Stimulated activated CD8-positive, alpha-beta memory T cell treated with anti-CD3 and anti-CD28 coated beads, Interleukin-15, amount 100 ng/mL, for 48 hours (primary cell): ENCODE measurements at places on chromosomes 11 and 22.

DNA sequence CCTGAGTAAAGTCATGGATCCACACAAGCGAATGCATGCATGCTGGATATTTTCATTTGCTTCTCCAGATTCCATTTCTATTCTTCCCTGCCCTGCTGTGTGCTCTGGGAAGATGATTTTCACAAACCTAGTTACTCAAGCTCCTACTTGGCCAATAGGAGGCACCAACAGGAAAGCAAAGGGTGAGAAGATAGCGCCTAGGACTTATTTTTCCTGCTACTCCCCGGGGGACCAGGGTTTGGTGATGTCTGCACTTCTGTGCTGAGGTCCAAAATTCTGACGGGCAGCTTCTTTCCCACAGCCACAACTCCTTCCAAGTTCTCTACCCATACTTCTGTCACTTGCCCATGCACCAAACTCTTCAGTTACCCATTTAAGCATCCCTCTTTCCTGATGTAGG, 509.3 kb upstream of the TENM4 start:
- no peak for DNase-seq

DNA sequence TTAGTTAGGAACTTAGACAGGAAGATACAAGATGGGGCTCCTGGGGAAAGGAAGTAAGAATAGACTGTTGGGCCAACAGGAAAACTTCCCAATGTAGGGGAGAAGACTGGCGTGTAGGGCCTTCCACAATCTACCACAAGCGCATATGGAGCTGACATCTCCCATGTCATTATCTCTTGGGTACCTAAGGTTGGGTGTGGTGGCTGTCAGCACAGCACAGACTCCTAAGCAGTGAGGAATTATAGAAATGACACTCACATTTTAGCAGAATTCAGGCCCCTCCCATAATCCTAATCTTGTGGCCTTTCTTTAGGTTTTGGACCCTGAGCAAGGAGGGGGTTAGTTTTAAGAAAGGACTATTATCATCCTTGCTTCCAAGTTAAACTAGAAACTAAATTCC, 11.6 kb downstream of the TRIM21 start:
- DNase-seq = no peak

DNA sequence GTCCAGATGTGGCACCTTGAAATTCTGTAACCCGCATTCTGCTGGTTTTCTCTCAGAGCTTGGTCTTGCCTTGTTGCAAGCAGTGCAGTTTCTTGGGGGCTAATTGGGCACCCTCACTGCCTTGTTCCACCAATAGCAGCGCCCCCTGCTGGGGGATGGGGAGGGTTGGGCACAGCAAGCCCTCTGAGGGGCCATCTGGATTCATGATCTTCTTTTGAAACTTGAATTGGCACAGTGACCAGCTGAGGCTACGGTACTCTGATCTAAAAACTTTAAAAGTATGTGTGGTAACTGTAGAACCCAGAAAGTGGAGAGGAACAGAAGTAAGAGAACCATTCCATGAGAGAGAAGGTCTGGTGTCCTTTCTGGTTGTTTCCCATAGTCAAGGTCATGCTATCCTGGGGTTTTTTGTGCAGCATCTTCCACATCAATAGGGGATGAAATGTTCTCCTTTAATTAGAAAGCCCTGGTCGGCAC, 64.2 kb downstream of the MED15 start:
- DNase-seq = no peak

GRCh38 chr22:29695129-29695926, 24.5 kb upstream of the CABP7 start:
- DNase-seq = no peak

GRCh38 chr11:115456019-115456418, 48.2 kb downstream of the CADM1 start:
- no peak for DNase-seq

- DNase-seq = peak; percentile 97
These were observed at the start of gene LIMK2 for GRCh38 chr22:31211862-31212730. Gene LIMK2 (plus strand): TSS chr22:31212298. CDS start chr22:31212409, 111 bp downstream.

GRCh38 chr22:35424761-35425160, 24.8 kb downstream of the MCM5 start:
- DNase-seq = no peak

DNA sequence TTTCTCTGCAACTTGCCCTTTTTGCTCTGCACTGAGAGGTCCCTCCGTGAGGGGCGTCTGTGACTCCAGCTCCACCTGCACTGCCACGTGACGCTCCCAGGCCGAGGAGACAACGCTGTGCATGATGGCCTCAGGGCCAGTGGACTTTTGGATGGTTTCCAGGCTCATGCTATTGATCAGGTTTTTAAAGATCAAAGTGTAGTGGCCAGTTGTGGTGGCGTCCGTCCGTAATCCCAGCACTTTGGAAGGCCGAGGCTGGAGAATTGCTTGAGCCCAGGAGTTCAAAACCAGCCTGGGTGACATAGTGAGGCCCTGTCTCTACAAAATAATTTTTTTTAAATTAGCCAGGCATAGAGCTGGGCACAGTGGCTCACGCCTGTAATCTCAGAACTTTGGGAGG, 16.1 kb downstream of the RPL3 start:
- no peak for DNase-seq

- DNase-seq = no peak
These were observed 1.6 kb upstream of the HORMAD2 start for GRCh38 chr22:30078320-30079311.

GRCh38 chr11:104091281-104092096, 55.0 kb downstream of the DDI1 start:
- no peak for DNase-seq

GRCh38 chr11:77425346-77425745, 48.5 kb downstream of the PAK1 start:
- DNase-seq = no peak

GRCh38 chr22:17950651-17951214, 73.6 kb downstream of the MICAL3 start:
- no peak for DNase-seq

DNA sequence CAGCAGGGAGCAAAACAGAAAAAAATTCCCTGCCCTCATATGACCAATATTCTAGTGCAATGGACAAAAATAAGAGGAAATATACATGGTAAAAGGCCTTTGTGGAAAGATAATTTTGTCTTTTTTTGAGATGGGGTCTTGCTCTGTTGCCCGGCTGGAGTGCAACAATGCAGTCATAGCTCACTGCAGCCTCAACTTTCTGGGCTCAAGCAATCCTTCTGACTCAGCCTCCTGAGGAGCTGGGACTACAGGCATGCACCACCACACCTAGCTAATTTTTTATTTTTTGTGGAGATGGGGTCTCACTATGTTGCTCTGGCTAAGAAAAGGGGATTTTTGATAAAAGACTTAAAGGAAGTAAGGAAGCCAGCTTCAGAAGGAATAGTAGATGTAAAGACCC, 25.7 kb upstream of the DDX10 start:
- no peak for DNase-seq

GRCh38 chr11:69293819-69294505, at the start of gene MYEOV:
Gene MYEOV (plus strand): TSS chr11:69294155. CDS start chr11:69295355, 1,200 bp downstream.
- peak; percentile 25 for DNase-seq

DNA sequence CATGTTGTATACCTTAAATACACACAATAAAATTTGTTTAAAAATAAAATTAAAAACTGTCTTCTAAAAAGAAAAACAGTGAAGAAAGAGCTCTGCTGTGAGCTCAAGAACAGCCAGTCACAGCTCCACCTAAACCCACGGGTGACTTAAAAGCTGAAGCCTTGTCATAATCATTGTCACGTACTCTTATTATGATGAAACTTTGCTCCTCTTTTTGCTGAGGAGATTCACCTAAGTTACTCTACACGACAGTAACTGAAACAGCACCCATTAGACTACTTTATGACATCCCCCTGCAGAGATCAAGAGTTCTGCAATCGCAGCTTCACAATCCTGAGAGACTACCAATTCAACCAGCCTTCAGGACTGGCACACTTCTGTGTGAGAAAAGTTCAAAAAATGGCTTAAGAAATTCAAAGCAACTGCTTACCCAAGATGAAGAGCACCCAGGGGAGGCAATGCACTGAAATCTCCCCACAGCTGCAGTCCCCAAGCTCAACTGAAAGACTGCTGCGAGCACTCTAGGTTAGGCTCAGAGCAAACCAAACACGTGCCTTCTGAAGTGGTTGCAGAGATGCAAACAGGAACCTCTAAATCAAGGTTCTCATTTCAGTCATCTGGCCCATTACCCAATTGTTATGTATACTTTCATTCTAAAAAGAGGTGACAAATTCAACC, at the start of gene JAML:
TSS of gene JAML (minus strand) at position 501 of the 678 bp plus-strand sequence. CDS start 10,145 bp downstream, outside the sequence.
- no peak for DNase-seq

DNA sequence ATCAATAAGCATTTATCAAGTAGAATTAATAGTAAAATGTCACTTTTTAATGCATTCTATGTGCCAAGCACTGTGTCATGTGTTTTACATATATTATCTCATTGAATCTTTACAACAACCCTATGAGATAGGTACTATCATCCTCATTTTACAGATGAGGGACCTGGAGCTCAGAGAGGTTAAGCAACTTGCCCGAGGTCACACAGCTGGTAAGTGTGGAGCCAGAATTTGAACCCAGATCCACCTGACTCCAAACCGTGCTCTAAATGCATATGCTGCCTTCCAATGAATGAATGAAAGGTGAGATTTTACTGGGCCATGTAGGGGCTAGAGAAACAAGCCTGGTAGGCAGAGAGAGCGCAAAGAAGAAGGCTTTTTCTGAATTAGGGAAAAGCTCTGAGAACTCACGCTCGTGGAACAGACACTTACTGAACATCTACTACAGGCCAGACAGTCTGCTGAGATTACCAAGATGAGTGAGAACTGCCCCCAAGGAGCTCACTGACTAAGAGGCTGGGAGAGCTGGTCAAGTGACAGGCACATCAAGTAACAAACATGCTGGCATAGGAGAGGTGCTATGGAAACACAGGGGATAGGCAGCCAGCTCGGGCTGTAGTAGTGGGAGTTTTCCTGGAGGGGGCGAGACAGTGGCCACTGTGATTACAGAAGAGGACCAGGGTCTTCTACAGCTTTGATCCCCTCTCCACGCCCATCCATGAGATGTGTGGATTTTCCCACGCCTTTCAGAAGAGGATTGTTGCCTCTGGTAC, 4.4 kb downstream of the ABCG4 start:
- DNase-seq = no peak

- DNase-seq = no peak
These were observed 7.7 kb downstream of the PITPNB start for GRCh38 chr22:27911330-27911729.

DNA sequence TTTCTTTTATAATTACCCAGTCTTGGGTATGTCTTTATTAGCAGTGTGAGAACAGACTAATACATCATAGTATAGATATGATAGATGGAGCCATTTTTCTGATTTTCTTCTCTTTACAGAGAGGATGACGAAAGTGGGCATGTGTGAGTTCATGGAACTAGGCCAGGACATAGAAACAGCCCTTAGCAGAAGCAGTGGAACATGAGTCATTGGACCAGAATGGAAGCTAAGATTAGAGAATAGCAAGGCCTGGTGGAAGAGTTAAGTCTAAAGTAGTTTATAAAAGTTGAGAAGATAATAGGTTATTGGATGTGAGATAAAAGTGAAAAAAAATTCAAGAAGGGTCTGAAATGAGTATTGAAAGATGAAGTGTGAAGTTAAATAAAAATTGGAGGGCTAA, 97.0 kb upstream of the MPPED2 start:
- no peak for DNase-seq

GRCh38 chr22:48644997-48645396, 1182.7 kb downstream of the BRD1 start:
- no peak for DNase-seq

GRCh38 chr11:128424851-128425285, 162.5 kb downstream of the ETS1 start:
- DNase-seq = no peak
